ENCODE measurements at places on chromosomes 5 and 9. TPM values are rescaled to one million over a fixed set of nuclear protein-coding genes. Genes with fewer than 3 reads are reported as not detected.
A peak's percentile ranks its signal among the peaks of the same experiment; 100 is the strongest.

- DNase-seq = peak; percentile 8
Measured at GRCh38 chr5:66440202-66440680, 156.0 kb upstream of the MAST4 start.

GRCh38 chr5:133423011-133423617, 189.2 kb downstream of the FSTL4 start:
- DNase-seq = no peak

DNA sequence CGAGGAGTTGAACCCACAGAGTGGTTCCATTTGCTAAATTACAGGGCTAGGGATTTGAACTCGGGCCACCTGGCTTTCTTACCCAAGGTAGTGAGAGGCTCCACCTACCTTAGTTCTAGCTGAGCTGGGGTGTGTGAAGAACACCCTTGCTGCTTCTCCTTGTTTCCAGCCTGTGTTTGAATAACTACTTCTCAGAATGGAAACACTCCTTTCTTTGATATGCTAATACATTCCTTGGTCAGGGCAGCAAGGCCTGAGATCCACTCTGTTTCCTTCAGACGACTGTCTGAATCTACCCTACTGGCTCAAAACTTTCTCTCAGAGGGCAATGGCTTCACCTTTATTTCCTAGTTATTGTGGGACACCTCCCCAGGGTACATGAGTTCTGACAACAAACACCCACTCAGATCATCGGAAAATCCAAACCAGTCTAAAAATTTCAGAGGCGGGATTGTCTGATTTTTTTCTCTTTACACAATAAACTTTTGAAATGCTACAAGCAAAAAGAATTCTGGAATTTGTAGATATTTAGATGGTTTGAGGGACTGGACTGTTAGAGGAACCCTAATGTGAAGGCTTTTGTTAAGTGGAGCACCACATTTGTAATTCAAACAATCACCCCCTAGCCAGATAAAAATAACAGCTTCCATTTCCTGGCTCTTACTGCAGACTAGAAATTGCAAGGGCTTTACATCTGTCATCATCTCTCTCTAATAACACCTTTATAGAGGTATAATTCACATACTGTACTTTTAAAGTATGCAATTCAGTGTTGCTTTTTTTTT, 4.0 kb upstream of the ATP6V1G1 start:
- DNase-seq = no peak

Gene ZNF608
- 28.5 TPM for total RNA-seq

GRCh38 chr5:83471405-83472212, at the start of gene VCAN:
TSS of gene VCAN (plus strand) at chr5:83471744. CDS start at chr5:83483519, 11,775 bp downstream.
- peak; percentile 84 for DNase-seq

DNA sequence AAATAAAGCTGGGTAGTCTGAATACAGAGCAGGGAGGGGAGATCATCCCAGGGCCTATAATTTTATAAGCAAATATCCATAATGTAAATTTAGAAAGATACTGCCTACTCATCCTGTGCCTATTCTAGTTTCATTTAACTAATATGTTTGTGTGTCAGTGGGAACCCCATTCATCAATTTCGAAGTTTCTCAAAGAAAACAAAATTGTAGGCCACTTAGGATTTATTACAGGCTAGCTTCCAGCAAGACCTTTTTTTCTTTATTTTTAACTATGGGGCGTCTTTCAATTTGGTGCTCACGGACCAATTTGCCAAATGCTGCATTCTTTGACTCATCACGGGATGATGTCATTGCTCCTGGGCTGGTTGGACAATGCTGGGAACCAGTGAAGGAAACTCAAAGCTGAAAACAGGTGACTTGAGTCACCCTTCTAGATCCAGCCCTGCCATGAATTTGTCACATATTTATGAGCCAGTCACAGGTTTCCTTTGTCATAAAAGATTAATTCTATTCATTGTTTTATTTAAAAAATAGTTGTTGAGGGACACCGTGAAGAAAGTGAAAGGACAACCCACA, 13.4 kb downstream of the PCSK5 start:
- DNase-seq = no peak

- no peak for DNase-seq
Measured at GRCh38 chr5:119356612-119357188, 881 bp downstream of the TNFAIP8 start.

GRCh38 chr9:38423273-38423972, 831 bp downstream of the IGFBPL1 start:
- DNase-seq = no peak

GRCh38 chr9:112006361-112007020, 109.9 kb downstream of the UGCG start:
- DNase-seq = no peak

- DNase-seq = no peak
Measured at GRCh38 chr5:133734916-133735315, 122.6 kb upstream of the FSTL4 start.

Gene OR1J2
- not detected for total RNA-seq

DNA sequence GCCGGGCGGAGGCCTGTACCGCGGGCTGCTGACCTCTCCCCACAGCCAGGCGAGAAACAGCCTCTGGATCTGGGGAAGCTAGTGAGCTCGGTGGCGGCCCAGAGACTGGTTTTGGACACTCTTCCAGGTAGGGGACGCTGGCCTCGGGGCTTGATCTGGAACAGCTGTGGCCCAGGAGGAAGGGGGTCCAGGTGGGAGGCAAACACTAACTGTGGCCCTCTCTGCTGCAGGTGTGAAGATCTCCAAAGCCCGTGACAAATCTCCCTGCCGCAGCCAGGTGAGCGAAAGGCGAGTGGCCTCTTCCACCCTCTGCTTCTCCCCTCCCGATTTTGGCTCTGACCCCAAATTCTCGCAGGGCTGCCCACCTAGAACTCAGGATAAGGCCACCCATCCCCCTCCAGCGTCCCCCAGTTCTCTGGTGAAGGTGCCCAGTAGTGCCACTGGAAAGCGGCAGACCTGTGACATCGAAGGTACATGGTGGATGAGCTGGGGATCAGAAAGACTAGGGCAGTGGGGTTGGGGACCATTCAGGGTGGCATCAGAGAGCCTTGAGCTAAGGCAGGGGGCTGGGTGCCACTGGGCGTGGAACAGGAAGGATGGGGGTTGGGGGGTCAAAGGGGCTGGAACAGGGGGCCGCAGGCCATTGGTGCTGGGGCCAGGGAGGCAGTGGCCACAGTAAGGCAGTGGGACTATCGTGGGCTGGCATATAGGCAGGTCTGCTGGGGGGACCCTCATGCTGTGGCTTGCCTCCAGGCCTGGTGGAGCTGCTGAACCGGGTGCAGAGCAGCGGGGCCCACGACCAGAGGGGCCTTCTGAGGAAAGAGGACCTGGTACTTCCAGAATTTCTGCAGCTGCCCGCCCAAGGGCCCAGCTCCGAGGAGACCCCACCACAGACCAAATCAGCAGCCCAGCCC, 12.9 kb upstream of the SLC34A1 start:
- no peak for DNase-seq

Gene SLC2A8
- total RNA-seq = 91.7 TPM

GRCh38 chr9:26310294-26310693, 582.3 kb downstream of the CAAP1 start:
- no peak for DNase-seq

- DNase-seq = no peak
Measured at GRCh38 chr5:131983244-131983771, 28.1 kb downstream of the ACSL6 start.

Gene TIMD4
- 0.28 TPM for total RNA-seq

GRCh38 chr5:93653716-93654115, 70.7 kb downstream of the NR2F1 start:
- DNase-seq = no peak

Gene GPR151
- not detected for total RNA-seq

Gene SPINK13
- total RNA-seq = not detected

DNA sequence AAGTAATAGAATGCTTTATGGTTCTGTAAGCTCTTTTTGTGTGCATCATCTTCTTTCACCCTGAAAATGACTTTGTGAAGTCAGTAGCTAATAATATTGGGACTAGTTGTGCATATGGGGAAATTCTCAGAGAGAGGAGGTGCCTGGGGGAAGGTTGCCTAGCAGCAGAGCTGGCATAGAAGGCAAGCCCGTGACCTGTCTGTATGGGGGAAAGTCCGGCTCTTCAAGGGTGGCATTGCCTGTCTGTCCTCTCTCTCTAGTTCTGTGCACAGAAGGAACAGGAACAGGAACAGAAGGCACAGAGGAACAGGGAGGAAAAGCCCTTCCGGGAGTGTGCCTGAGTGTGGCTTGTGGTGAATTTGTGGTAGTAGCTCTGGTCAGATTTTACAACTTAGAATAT, 33.1 kb downstream of the SH3GL2 start:
- no peak for DNase-seq

Gene TMEM174
- total RNA-seq = not detected
